Smooth muscle cell of the umbilical artery (primary cell): ENCODE measurements at places on chromosomes 6 and 20. TPM values are rescaled to one million over a fixed set of nuclear protein-coding genes. Genes with fewer than 3 reads are reported as not detected.

Gene ZFP57
- total RNA-seq: 0.69 TPM in 1 of 2 replicates, not detected in the other

Gene ZC3H12D
- 0.05 and 0.30 TPM in 2 replicates for total RNA-seq

Gene ZC2HC1B
- not detected in 2 replicates for total RNA-seq

Gene GID8
- 28.4 and 34.7 TPM in 2 replicates for total RNA-seq
